Left renal cortex interstitium (tissue), 4 donors: ENCODE measurements at places on chromosomes 1 and 21.

DNA sequence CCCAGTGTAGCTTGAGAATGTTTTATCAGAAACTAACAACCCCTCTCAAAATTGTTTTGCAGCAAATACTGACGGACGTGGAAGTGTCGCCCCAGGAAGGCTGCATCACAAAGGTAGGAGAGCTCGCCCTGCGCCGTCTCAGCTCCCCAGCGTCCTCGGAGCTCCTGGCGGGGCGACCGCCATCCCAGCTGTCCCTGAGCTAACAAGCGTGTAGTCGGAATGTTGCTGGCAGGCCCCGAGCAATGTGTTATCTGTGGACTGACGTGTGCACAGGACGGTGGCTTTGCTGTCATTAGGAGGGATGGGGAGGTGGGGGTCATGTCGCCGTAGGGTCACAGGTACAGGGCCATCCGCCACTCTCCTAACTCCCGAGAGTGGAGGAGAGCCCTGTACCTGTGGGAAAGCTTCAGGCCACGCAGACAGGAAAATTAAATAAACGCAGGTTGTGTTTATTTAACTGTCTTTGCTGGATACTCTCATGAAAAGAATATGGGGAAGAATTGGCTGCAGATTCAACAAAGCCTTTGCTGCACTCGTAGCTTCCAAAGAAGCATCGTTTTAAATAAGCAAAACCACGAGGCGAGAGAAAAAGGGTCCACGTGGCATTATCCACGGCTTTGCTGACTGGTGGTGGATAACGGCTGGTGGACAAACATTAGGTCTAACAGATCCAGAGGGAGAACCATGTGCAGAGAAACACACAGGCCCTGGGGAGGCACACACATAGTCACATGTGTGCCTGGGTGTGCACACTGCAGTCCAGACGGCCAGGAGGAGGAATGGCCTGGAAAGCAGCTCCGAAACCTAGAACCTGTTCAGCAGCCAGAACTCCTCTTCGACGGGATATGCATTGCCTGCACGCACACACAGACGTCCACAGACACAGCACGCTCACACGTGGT, 175.3 kb downstream of the PRDM16 start:
- no peak for DNase-seq

GRCh38 chr1:103779932-103780331, 30.2 kb downstream of the AMY1C start:
- no peak for DNase-seq

GRCh38 chr1:60059468-60059867, 14.1 kb downstream of the C1orf87 start:
- DNase-seq = no peak

DNA sequence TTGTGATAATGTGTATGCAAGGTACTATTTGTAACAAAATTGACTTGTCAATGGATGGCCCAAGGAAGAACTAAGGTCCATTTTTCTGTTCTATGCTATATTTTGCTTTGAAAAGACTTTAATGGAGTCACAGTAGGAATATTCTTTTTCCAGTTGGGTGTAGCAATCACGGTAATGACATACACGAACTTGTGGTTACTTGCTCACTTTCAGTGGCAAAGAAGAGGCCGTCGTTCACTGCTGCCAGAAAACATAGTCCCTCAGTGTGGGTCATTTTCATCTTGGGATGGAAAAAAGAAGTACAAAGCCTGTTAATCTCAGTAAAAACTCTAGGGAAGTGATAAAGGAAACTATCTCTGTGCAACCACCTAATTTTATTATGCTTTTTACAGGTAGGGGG, 47.8 kb upstream of the LAMC2 start:
- DNase-seq = no peak

- peak; percentile 91 for DNase-seq
These were observed at the start of gene PCAT6 for GRCh38 chr1:202810615-202811295. PCAT6 (plus strand) TSS chr1:202810954.

- no peak for DNase-seq
These were observed 71.2 kb upstream of the NBPF3 start for GRCh38 chr1:21368515-21369289.

- DNase-seq = no peak
These were observed 2.5 kb downstream of the SMIM1 start for GRCh38 chr1:3774946-3775489.

- no peak for DNase-seq
These were observed 178.4 kb downstream of the GRIK3 start for GRCh38 chr1:36855699-36856494.

DNA sequence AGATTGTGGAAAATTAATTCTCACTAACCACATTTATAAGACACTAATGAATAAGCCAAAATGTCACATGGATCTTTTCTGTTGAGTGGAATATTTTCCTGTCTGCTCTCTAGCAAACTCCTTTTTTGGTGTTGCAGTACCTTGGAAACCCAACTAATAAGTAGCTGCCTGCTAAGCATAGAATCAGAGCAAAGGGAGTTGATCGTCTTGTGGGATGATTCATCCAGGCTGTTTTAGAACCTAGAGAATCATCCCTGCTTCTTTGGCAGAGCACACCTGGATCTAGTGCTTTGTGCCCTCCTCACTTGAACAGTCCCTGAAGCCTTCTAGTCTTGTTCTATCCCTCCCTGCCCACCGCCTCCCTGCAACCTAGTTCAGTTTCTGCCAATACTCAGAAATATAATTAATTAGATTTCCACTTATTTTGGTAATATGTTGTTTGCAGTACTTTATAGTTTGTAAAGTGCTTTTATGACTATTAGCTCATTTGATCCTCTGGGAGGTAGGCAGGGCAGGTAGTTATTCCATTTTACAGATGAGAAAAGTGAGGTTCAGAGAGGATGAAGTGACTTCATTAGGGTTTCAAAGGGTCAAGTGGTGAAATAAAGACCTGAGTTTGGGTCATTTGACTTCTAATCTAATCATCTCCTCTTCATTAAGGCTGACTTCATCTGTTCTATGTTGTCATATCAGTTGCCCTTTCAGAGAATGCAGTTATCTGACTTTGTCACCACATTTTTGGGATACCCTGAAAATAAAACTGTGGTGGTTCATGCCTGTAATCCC, 2.5 kb downstream of the AGO4 start:
- no peak for DNase-seq

- no peak for DNase-seq
These were observed 244.7 kb downstream of the SIPA1L2 start for GRCh38 chr1:232385221-232385620.

DNA sequence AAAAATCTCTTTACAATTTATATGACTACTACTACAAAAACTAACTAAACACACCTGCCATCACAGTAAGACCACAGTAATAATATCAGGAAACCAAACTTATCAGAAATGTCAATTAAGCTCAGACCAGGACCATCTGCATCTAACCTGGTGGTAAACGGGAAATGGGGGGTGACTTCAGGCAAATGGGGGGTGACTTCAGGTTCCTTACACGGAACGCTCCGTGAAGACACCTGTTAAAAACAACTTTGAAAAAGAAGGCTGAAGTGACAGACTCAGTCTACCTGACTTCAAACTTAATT, 15.8 kb downstream of the PRDM15 start:
- DNase-seq = no peak

- no peak for DNase-seq
These were observed 24.6 kb upstream of the ADARB1 start for GRCh38 chr21:45049714-45050344.

DNA sequence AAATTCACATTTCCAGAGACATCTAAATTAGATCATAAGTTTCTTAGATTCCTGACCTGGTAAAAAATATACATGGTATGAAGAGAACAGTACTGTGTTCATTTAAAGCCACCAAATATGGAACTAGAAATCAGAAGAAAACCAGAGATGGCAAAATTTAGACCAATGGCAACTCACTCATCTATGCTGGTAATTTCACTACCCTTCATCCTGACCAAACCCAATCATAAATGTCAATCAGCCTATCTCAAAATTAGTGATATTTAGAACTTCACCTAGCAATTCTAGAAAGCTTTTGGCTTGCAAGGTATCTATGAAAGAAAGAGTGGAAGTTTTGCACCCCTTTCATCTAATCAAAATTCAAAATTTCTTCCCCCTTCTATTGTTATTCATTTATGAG, 107.7 kb downstream of the NIBAN1 start:
- DNase-seq = no peak

- DNase-seq = no peak
These were observed 123.4 kb upstream of the COL6A1 start for GRCh38 chr21:45858180-45858579.

DNA sequence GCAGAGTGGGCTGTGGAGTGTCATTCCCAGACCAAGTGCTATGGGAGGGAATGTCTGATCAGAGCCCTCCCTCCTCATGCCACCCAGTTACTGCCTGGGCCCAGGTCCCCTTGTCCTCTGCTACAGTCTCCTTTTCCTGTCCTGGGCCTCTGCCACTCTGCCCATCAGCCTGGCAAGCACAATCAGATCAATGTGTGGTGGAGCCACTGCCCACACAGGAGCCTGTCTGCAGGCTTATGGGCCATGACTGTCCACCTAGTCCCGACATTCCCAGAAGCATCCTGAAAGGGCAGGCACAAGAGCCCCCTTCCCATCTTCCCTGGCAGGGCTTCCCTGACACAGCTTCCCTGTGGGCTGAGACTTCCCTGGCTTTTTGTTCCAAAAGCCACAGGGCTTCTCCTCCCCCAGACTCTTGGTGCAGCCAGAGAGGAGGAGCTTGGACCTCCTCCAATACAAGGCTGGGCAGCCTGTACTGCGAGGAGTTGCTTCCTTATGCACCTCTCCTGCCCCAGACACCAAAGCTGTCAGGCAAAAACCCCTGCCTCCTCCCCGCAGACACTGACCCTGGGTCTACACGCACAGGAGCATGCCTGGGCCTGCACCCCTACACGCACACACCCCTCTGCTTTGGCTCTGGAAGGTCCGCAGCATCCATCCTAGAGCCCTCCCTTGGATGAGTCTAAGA, 29.2 kb upstream of the CNTN2 start:
- DNase-seq = no peak

GRCh38 chr1:246304484-246305259, 202.4 kb downstream of the SMYD3 start:
- no peak for DNase-seq

DNA sequence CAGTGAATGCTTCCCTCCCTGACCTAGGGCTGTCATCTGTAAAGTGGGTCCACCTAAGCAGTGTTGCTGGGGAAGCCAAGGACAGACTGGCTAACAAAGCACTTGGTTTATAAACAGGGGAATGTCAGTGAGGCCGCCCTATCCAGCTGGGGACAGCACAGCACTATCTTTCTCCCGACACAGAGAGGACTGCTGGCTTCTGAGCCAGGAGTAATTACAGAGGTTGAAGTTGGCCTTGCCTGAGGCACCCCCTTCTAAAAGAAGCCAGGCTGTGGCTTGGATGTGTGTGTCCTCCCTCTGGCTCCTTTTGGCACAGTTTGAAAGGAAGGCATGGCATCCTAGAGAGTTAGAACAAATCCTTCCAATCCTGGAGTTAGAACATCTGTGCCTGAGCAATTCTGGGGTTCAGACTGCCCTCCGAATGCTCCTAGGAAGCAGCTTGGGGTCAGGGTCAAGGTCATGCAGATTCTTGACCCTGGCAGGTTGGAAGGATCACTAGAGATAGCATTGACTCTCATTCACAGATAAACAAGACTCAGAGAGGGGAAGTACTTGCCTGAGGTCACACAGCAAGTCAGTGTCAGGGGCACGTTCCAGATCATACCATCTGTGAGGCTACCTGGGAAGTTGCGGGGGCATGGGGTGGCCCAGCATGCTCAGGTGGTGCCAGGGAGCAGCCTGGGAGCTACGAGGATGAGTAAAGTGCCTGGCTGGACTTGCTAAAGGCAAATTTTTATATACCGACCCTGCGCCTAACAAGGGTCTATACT, 1.3 kb upstream of the LDLRAP1 start:
- no peak for DNase-seq

- no peak for DNase-seq
These were observed 370.1 kb upstream of the NR5A2 start for GRCh38 chr1:199657449-199657848.

DNA sequence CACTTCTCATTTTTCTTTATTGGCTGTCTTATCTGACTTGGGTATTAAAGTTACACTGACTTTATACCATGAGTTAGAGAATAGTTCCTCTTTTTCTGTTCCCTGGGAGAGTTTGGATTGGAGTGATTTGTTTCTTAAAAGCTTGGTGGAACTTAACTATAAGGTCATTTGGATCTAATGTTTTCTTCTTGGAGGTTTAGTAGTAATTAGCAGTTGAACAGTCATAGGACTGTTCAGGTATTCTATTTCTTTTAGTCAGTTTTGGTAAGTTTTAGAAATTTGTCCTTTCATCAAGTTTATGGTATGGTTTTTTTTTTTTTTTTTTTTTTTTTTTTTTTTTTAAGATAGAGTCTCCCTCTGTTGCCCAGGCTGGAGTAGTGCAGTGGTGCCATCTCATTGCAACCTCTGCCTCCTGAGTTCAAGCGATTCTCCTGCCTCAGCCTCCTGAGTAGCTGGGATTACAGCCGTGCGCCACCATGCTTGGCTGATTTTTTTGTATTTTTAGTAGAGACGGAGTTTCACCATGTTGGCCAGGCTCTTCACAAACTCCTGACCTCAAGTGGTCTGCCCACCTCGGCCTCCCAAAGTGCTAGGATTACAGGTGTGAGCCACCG, 6.3 kb downstream of the TTC3 start:
- no peak for DNase-seq

- DNase-seq = no peak
These were observed 21.1 kb downstream of the DLGAP3 start for GRCh38 chr1:34908369-34908768.
